ENCODE measurements at places on chromosomes 4 and X.
A peak's percentile ranks its signal among the peaks of the same experiment; 100 is the strongest.

DNA sequence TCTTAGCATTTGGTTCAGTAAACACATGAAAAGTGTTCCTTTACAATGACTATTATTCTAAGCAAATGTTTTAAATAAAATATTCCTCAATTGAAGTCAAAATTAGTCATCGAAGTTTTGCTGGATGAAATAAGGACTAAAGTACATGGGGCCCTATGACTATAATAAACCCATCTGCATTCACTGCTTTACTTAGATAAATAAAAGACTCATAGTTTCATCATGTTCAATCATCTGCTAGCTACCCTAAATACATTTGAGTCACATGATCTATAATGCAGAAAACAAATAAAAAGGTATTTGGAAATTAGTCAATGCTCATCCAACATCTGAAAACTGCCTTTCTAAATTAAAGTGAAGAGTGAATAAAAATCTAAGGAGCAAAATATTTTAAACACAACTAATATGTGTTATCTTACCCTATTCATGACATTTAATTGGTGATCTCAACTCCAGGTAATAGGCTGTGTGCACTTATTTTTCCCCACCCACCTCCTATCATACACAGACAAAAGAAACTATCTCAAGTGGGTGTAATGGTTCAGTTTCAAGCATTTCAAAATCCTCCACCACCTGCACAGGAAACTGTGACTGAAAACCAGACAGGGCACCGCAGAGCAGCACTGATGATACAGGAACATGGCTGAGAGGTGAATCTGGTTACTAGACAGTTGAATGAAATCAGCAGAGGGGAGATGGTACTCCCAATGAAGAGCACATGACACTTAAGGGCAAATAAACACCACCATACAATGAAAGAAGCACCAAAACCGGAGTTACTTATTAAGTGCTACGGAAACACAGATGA, 78.6 kb downstream of the CAMK2D start:
- peak; percentile 73 for DNase-seq

- DNase-seq: no peak
These were observed 28.1 kb upstream of the RASGEF1B start for GRCh38 chr4:81499840-81500239.

DNA sequence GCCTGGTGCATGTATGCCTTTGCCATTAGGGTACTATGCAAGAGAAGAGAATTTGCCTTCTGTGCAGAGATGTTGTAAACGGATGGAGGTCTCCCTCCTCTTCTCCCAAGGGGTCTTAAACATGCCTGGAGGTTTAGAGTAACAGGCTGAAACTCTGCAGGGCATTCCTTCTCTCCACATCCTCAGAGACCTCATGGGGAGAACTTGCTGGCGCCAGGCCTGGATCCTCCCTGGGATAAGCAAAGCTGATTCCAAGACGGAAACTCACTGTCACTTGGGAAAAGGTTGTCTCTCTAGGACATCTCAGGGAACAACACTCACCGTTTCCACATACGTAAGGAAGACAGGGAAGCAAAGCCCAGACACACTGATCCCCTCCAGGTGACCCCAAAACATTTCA, 76.9 kb upstream of the GPM6B start:
- DNase-seq: no peak

GRCh38 chr4:153348006-153348405, 3.5 kb downstream of the MND1 start:
- DNase-seq: no peak

GRCh38 chr4:44415251-44415650, 33.4 kb downstream of the KCTD8 start:
- DNase-seq: no peak

DNA sequence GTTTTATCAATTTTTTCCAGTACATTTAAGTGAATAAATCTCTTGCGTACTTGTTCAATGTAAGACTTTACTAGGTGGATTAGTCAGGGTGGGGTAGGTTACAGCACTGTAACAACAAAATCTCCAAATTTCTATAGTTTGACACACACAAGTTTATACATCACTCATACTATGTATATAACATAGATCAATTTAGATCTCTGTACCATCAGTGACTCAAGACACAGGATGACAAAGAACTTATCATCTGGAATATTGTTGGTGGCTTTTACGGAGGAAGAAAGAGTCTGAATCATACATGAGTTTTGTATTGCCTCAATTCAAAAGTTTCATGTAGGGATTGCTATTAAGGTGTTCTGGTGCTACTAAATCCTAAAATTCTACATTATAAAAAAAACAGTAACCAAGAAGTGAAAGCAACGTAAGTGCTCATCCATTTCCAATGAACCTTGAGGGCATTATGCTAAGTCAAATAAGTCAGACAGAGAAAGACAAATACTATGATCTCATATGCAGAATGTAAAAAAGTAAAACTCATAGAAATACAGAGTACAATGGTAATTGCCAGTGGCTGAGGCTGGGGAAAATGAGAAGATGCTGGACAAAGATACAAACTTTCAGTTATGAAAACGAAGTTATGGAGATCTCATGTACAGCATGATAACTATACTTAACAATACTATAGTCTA, 98.0 kb upstream of the DKK2 start:
- no peak for DNase-seq

DNA sequence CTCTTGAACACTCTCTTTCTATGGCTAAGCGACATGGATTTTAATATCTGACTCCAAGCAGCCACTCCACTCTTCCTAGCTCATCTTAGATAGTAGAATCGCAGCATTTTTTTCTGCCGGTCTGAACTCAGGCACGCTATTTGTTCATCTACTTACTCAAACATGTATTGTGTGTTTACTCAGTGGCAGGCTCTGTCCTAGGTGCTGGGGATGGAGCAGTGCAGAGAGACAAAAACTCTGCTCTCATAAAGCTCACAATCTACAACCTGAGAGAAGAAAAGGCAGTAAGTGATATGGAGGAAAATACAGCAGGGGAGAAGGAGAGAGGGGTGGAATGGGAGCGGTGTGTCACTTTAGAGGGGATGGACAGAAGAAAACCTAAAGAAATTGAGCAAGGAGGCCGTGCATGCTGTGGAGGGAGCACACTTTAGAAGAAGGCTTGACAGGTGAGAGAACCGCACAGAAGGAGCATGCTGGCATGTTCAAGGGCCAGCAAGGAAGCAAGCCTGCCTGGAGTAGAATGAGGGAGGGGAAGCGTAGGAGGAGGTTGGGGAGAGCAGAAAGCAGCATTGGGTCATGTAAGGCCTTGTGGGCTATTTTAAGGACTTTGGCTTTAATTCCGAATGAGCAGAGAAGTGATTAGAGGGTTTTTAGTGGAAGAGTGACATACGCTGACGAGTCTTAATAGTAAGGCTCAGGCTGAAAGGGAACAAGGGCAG, 132.0 kb downstream of the ANK2 start:
- DNase-seq: no peak

GRCh38 chr4:1765409-1766072, 27.6 kb upstream of the FGFR3 start:
- no peak for DNase-seq

DNA sequence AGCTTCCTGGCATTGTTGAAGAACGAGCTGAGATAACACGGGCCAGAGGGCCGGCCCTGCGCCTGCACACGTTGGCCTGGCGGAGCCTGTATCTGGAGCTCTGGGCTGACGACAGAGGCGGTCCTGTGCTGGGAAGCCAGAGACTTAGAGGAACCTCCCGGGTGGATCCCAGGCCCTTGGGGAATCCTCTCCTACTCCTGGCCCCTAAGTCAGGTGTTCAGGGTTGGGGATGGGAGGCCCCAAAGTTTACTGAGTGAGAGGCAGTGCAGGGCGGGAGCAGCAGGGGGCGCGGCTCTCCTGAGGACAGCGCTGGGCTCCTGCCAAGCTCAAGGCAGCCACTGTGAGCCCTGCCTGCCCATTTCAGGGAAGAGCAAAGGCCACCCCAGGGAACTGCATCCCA, 2.5 kb upstream of the HTRA3 start:
- DNase-seq: no peak

DNA sequence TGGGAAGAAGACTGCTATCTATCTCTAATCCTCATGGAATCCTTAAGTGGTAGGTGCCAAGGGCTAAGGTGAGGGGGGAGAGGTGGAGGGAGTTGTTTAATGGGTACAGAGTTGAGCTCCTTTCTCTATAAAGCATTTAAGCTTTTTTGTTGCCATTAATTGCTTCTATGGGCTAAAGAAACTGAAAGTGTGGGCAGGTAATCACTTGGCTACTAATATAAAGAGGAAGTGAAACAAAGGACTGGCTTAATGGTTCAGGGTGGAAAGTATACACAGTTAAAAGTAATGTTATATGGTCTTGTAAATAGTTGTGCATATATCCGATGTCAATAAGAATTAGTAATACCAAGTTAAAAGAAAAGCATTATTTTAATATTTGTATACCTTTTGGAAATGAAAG, 83.9 kb downstream of the POLA1 start:
- DNase-seq: no peak

GRCh38 chrX:9131066-9131465, 97.1 kb upstream of the FAM9B start:
- no peak for DNase-seq

GRCh38 chr4:23058165-23058776, 365.5 kb downstream of the GBA3 start:
- DNase-seq: no peak

GRCh38 chr4:82232891-82233290, 140.9 kb downstream of the HNRNPD start:
- DNase-seq: no peak

- DNase-seq: peak; percentile 9
These were observed 490 bp downstream of the RWDD4 start for GRCh38 chr4:183658362-183659028.

- no peak for DNase-seq
These were observed 6.1 kb upstream of the WAS start for GRCh38 chrX:48677516-48677915.

GRCh38 chr4:42167709-42168108, 15.3 kb upstream of the BEND4 start:
- DNase-seq: no peak

- DNase-seq: no peak
These were observed 447.5 kb downstream of the NKX6-1 start for GRCh38 chr4:84051639-84052038.

- no peak for DNase-seq
These were observed 216.8 kb upstream of the PACRGL start for GRCh38 chr4:20483416-20483815.

DNA sequence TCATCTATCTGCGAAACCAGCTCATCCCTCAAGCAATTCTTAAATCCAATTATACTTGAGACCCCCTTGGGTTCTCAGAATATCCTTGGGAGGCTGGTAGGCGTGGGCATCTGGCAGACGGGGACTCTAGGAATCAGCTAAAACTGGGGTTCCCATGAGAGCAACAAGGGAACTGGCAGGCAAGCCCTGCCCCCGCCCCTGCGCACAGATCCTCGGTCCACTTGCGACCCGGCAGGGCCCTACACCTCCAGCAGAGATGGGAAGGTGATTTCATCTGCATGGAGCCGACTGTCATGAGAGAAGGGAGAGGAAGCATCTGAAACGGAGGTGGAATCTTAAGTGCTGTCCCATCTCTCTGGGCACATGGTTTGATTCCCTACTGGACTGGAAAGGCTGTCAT, 9.9 kb upstream of the C4orf50 start:
- DNase-seq: no peak

DNA sequence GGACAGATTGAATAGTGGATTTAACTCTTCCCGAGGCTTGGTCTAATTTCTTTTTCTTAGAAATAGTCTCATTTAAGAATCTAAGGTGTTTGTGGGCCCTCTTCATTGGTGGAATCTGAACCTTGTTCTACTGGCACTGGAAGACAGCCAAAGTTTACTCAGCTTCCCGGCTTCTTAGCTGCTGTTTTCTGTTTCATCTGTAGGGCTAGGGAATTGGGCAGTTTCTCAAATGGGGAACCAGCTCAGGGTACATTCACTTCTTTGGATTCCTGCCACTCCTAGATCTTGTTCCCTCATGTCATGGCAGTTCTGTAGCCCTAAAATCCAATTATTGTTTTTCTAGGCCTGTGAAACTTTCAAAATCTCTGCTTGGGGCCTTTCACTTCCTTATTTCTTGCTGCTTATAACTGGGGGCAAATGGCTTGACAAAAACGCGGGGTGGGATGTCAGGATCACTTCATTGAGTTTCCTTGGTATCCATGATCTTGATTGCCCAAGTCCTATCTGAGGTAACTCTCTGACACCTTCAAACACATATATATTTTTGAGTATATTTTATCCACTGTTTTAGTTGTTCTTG, 985.0 kb downstream of the C4orf33 start:
- no peak for DNase-seq

DNA sequence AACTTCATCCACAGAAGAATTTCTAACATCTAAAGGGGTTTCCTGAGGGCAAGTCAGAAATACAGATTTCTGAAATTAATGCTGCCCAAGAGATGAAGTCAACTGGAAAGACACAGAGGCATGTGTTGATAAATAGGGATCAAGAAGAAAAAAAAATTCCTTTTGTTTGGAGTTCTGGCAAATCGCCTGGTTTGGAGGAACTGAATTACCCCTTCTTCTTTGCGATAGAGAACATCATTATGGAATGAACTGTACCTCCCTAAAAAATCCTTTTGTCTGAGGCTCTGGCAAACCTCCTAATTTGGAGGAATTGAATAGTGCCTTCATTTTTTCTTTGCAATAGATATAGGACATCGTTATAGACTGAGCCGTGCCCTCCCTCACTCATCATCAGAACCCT, 200.9 kb downstream of the DHRSX start:
- DNase-seq: no peak

GRCh38 chr4:149292425-149293007, 523.1 kb downstream of the IQCM start:
- no peak for DNase-seq

GRCh38 chr4:3305610-3306371, 13.0 kb downstream of the RGS12 start:
- no peak for DNase-seq

DNA sequence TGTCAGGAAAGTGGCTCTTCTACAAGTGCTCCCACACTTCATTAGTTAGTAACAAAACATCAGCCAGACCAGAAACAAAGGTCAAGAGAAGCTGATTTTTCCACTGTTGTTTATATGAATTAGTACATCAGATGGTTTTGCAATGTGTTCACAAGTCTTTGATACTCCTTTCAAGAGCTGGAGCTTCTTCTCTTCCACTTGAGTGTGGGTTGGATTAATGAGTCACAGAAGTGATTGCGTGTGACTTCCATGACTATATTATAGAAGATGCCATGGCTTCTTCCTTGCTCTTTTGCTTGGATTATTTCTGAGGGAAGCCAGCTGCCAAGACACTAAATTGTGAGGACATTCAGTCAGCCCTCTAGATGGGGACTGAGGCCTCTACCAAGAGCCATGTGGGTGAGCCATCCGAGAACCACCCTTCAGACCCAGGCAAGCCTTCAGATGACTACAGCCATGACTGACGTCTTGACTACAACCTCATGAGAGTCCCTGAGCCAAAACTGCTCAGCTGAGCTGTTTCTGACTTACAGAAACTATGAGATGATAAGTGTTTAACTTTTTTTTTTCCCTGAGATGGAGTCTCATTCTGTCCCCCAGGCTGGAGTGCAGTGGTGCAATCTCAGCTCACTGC, 18.1 kb downstream of the SOWAHB start:
- no peak for DNase-seq

- no peak for DNase-seq
These were observed 1.4 kb downstream of the THOC2 start for GRCh38 chrX:123731258-123731986.

GRCh38 chrX:155071694-155072280, 479 bp downstream of the BRCC3 start:
- no peak for DNase-seq
